ENCODE measurements at places on chromosomes 6 and 20.

DNA sequence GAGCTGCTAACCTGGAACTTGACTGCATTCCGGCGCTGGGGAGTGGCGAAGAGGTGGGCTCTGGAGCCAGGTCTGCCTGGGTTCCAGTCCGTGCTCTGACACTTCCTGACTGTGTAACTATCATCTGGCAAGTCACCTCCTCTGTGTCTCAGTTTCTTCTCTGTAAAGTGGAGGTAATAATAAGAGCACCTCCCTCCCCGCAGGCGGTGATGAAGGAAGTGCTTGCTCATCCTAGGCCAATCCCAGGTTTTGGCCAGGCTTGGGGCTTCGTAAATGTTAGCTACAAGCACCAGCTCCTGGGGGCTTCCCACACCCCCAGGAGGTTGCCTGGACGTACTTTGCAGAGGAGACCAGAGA is 32.8 kb downstream of the SNAI1 start:
- H3K27me3 ChIP-seq, result peaks cover 6% of the 10 kb centered on the region
- no peak overlapping the region for H3K27ac ChIP-seq
- no peaks in the 10 kb centered on the region for H3K36me3 ChIP-seq
- peaks cover 15% of the 10 kb centered on the region for H3K4me1 ChIP-seq
- no peak for DNase-seq

DNA sequence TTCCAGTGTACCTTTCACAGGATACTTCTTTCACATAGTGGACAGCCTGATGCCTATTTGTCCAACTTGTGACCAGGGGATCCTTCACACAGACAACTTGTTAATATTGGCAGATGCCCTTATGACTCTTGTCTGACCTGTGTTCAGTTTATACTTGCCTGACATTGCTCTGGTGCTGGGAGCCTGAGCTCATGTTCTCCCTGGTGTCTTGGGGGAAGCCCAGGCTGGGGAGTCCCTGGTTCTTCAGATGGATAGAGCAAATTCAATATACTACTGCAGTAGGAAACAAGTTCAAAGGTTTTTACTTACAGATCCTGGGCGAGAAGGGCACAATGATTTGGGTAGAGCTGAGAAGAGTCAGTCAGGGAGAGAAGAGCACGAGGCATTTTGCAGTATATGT is 76.1 kb downstream of the NKAIN2 start:
- H3K27ac ChIP-seq, result no peak overlapping the region
- DNase-seq, result no peak
- H3K4me1 ChIP-seq, result no peaks in the 10 kb centered on the region
- no peak overlapping the region for H3K4me3 ChIP-seq
- H3K27me3 ChIP-seq, result no peaks in the 10 kb centered on the region

DNA sequence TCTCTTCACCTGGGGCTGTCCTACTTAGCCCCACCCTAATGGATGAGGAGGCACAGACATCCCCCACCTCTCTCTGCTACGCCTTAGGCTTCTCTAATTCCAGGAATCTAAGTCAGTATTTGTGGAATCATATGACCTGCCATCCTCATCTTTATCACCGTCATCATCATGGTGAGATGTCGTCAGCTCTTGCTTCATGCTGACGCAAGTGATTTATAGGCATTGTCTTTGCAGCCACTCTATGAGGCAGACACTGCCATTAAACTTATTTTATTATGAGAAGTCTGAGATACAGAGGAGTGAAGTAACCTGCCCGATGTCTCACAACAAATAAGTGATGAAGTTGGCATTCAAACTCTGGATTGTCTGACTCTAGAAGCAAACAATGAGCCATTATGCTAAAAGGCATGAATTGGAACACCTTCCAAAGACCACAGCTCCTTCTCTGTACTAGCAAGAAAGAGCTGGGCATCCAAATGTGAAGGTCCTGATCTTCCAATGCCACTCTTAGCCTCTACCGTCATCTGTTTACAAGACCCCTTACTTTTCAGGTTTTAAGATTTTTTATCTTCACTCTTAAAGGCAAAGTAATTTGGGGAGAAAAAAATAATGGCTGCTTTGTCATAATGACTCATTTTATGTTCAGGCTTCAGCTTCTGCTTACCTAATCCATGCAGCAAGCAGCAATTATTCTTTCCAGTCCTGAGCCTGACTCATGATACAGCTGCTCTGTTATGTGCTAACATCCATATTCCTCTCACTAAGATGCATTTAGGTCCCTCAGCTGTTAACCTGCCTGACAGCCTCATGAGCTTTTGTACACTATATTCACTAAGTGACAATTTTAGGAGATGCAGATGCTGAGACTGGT is 113.7 kb upstream of the BCLAF1 start:
- no peaks in the 10 kb centered on the region for H3K36me3 ChIP-seq
- peaks cover 6% of the 10 kb centered on the region for H3K27me3 ChIP-seq
- H3K27ac ChIP-seq, result no peak overlapping the region
- DNase-seq, result no peak
- H3K4me3 ChIP-seq, result no peak overlapping the region

DNA sequence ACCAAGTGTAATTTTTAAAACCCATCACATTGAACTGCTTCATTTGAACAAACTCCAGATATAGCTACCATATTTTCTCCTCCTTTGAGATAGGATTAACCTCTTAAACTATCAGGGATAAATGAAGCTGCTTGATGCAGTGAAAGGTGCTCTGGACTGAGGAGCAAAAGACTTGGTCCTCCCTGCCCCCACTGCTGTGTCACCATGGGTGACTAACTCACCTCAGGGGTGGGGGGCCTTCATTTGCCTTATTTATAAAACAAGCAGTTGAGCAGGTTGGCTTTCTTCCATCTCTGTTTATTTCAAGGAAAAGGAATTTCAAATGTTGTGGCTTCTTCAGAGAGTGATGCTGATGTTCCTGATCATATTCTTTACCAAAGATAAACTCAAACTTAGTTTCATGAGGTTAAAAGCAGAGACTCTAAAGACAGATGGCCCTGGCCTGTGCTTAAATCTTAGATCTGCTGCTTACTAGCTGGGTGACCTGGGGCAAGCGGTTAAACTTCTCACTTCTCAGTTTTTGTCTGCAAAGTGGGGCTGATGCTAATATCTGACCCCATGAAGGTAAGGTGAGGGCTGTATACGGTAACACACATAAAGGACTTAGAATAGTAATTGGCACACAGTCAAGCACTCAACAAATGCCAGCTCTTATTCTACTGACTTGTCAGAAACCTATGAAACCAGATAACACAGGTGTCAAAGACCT is 50.5 kb downstream of the FHL5 start:
- DNase-seq, result no peak
- no peak overlapping the region for H3K27ac ChIP-seq
- H3K4me1 ChIP-seq, result no peaks in the 10 kb centered on the region
- H3K4me3 ChIP-seq, result no peak overlapping the region
- H3K36me3 ChIP-seq, result no peaks in the 10 kb centered on the region

GRCh38 chr6:26258212-26258977 is 106.6 kb upstream of the BTN3A2 start:
- H3K4me3 ChIP-seq, result no peak overlapping the region
- H3K36me3 ChIP-seq, result peaks cover 10% of the 10 kb centered on the region
- H3K27me3 ChIP-seq, result no peaks in the 10 kb centered on the region
- peaks cover 17% of the 10 kb centered on the region for H3K4me1 ChIP-seq
- DNase-seq, result no peak
- H3K27ac ChIP-seq, result no peak overlapping the region

- H3K27ac ChIP-seq, result no peak overlapping the region
- no peaks in the 10 kb centered on the region for H3K36me3 ChIP-seq
- H3K4me3 ChIP-seq, result no peak overlapping the region
- no peak for DNase-seq
- no peaks in the 10 kb centered on the region for H3K27me3 ChIP-seq
These were observed 122.6 kb downstream of the LRRC1 start for GRCh38 chr6:53917464-53917842.

DNA sequence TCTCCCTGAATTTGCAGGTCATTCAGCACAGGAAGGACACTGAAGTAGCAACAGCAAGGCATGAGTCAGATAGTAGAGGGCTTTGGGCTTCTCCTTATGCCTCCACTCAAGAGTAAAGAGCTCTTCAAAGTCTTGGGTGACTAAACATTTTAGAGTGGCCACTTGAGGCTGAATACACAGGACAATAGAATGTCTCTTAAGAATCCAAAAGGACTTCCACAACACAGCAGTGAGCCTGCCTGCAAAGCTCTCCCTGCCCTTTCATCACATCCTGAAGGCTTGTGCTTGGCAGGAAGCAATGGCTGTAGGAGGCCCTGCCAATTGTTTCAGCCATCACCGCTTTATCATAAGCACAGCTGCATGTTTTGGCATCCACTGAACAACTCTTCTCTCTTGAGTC is 36.8 kb downstream of the FOXQ1 start:
- no peak for DNase-seq
- no peak overlapping the region for H3K27ac ChIP-seq
- no peak overlapping the region for H3K4me3 ChIP-seq

GRCh38 chr20:50193199-50193835 is 2.7 kb downstream of the CEBPB start:
- H3K27me3 ChIP-seq, result no peaks in the 10 kb centered on the region
- H3K36me3 ChIP-seq, result peaks cover 23% of the 10 kb centered on the region
- H3K27ac ChIP-seq, result peak overlapping the region; percentile 99

DNA sequence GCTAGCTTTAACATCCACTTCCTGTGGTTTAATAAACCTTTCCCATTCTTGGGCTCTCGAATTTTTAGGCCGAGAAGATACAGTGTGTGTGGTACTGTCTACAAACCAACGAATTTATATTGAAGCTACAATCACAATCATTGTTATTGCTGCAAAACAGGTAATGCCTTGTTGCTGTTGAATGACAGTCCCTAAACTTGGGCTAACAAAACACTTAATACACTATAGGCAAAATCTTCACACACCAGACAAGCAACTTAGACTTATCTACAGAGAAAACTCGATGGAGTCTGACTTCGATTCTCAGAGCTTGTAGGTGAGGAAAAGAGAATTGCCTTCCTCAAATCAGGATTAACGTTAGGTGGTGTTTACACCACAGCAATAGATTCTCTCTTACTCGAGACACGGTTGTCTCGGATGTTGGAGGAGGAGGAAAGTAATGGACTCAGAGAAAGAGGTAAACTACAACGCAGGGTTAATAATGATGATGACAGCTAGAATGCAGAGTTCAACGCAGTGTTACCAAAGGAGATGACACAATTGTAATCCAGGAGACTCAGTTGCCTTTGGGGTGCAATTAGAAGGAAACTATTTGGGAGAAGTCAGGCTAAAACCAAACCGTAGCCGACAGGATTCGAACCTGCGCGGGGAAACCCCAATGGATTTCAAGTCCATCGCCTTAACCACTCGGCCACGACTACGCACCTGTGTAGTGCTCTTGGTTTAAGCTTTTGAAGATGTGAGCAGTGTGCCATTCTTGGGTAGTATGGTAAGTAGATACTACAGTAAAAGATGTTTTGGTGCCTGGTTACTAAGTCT is 32.5 kb upstream of the ZNF184 start:
- H3K4me1 ChIP-seq, result peaks cover 31% of the 10 kb centered on the region
- H3K27me3 ChIP-seq, result peaks cover 40% of the 10 kb centered on the region
- H3K36me3 ChIP-seq, result no peaks in the 10 kb centered on the region
- DNase-seq, result peak; percentile 37

GRCh38 chr6:144662812-144663365 is 377.8 kb downstream of the UTRN start:
- peaks cover 13% of the 10 kb centered on the region for H3K36me3 ChIP-seq
- H3K4me1 ChIP-seq, result peaks cover 37% of the 10 kb centered on the region
- no peak for DNase-seq
- H3K27ac ChIP-seq, result no peak overlapping the region
- no peak overlapping the region for H3K4me3 ChIP-seq

- H3K27me3 ChIP-seq, result peaks cover 11% of the 10 kb centered on the region
- no peak for DNase-seq
- peaks cover 1% of the 10 kb centered on the region for H3K4me1 ChIP-seq
- H3K36me3 ChIP-seq, result no peaks in the 10 kb centered on the region
- H3K27ac ChIP-seq, result no peak overlapping the region
These were observed 126.1 kb upstream of the AKAP12 start for GRCh38 chr6:151113641-151114040.

GRCh38 chr6:160767647-160768019 is 65.6 kb downstream of the PLG start:
- peaks cover 24% of the 10 kb centered on the region for H3K27me3 ChIP-seq
- no peak for DNase-seq
- no peaks in the 10 kb centered on the region for H3K36me3 ChIP-seq
- no peak overlapping the region for H3K27ac ChIP-seq

DNA sequence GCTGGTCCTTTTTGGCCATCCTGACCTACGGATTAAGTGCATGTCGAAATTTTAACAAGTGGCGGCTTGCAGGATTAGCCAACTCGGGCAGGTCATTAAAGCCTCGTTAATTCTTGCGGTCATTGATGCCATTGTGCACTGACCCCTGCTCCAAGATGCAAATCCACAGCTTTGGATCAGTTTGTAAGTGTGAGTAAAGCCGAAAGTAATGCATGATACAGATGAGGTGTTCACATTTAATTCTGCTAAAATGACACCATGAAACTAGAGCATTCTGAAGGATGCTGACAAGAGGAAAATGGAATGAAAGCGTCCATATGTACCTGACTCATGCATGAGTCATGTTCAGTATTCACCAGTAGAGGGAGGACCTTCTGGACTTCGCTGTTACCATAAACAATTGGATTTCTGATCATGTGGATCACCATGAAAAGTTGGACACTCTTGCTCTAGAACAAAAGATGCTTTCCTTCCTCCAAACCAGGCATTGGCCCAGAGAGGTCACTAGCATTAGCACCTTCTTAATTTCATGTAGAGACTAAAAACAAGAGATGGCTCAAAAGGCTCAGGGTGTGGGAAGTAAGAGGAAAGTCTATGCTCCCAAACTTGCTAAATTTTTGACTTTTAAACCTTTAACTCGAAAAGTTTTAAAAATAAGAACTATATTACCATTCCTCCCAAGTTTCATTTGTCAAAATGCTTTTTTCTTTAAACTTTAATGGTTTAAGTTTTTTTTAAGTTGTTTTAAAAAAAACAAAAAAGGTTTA is 48.0 kb downstream of the MUC22 start:
- no peak overlapping the region for H3K4me3 ChIP-seq
- H3K27me3 ChIP-seq, result peaks cover 19% of the 10 kb centered on the region
- H3K36me3 ChIP-seq, result no peaks in the 10 kb centered on the region
- H3K4me1 ChIP-seq, result peaks cover 6% of the 10 kb centered on the region

DNA sequence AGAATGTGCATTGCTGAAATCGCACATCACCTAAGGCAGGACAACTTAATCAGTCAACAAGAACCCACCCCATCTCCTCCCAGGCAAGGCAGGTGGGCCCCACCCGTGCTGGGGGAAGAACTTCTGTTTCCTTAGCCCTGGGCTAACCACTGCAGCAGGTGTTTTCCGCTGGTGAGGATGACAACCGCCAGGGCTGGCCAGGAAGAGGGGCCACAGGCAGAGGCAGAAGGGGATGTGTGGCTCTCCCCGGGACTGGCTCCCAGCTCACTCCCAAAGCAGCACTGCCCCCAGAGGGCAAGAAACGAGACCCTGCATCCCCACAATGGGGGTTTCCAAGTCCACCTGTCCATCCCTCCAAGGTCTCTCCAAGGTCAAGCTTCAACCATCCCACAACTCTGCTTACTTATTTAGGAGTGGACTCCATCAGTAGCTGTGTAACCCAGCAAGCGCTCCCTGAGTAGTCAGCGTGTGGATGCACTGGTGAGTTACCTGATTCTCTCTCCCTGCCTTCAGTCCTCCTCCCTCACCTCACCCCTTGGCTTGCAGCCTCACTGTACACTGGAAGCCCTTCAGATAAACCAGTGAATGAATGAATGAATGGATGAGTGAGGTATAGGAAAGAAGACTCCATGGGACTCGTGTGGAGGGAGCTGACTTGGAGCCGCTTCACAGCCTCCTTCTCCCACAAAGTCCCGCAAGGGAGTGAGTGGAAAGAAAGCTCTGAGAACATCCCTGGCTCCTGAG is 168.2 kb upstream of the CST7 start:
- H3K27me3 ChIP-seq, result peaks cover 20% of the 10 kb centered on the region
- no peaks in the 10 kb centered on the region for H3K36me3 ChIP-seq
- no peak overlapping the region for H3K4me3 ChIP-seq
- peaks cover 6% of the 10 kb centered on the region for H3K4me1 ChIP-seq
- H3K27ac ChIP-seq, result no peak overlapping the region

Data from activated CD4-positive, alpha-beta memory T cell treated with anti-CD3 and anti-CD28 coated beads, Interleukin-2, amount 10 ng/mL, durations not matched to agents 7 days and 5 days (primary cell).